ENCODE measurements at places on chromosomes 11 and 22.

DNA sequence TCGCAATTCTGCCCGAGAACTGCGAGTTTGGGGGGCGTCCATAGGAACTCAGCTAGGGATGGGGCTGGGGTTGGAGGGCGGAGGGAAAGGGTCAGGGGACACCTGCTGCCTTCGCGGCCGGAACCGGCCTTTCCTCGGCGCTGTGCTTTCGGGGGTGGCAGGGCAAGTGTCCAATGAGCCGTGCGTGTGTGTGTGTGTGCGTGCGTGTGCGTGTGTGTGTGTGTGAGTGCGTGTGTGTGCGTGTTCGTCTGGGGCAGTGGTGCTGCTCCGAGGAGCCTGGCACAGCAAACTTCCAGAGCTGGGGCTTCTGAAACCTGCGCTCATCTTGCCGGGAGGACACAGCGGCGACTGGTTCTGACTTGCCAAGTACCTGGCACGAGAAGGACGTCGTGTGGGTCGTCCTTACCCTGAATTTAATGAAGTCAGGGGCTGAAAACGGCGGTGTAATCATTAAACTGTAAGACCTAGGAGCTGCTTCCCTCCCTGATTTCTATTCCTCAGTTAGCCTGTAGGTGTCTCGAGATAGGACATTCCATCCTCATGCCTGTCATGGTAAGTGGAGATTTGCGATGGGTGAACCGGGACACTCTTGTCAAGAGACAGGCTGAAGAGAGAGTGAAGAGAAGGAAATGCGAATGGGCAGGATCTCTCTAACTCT is 27.0 kb upstream of the AMOTL1 start:
- DNase-seq, result peak; percentile 5

DNA sequence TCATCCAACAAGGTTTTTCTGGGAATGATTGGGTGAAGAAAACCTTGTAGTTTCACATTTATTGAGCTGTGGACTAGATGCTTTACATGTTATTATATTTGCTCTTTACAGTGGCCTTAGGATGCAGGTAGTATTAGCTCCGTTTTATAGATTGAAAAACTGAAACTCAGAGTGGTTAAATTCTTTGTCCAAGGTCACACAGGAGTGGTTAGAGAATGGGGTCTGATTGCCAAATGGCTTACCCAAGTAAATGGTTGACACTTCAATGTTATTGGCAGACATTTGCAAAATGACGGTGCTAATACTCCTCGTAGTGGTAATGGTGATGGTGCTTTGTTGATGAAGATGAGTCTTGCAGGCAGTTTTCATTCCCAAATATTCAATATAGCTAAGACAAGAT is 2.2 kb downstream of the GTPBP1 start:
- no peak for DNase-seq

- DNase-seq, result no peak
Observed at GRCh38 chr22:19120829-19121630, 1.2 kb downstream of the DGCR2 start.

DNA sequence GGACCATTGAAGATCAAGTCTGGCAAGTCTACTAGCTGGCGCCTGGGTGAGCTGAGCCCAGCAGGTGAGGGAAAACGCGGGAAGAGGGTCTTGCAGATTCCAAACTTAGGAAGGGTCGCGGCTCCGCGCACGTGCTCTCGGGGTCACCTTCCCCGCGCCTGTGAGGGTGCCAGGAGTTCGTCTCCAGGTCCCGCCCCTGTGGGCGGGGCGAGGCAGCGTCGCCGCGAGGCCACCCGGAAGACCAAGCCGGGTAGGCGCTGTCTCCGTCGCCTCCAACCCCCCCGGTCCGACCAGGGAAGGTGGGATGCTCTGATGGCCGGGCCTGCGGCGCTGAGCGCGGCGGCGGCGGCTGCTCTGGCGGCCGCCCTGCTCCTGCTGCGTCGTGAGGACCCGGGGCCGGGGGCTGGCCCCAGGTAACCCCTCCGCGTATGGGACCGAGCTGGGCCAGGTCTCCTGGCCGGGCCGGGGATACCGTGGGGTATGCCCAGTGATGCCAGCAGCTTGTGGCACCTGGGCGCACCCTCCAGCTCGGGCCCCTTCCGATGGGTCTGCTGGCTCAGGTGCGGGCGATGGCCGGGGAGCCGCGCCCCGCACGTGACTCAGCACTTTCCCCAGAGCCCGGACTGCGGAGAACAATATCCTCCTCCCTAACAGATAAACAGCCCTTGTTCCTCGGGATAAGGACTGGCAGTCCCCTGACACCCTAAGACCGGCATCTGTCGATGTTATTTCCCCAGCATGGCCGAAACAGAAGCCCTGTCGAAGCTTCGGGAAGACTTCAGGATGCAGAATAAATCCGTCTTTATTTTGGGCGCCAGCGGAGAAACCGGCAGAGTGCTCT is at the start of gene HTATIP2:
HTATIP2 (plus strand) TSS at position 215 of the 841 bp plus-strand sequence; CDS start at position 739, 524 bp downstream.
- DNase-seq, result peak; percentile 70

GRCh38 chr11:2742201-2742600 is 42.4 kb upstream of the KCNQ1OT1 start:
- no peak for DNase-seq

DNA sequence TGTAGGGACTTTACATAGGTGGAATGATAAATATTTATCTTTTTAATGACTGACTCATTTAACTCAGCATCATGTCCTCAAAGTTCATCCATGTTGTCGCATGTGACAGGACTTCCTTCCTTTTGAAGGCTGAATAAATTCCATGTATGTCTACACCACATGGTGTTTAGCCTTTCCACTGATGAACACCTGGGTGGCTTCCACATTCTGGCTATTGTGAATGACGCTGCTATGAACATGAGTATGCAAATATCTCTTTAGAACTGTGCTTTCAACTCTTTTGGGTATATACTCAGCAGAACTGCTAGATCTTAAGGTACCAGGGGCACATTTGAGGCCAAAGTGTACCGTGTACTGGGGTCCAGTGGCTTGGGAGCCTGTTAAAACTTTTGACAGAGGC is 24.1 kb downstream of the LARGE1 start:
- no peak for DNase-seq

DNA sequence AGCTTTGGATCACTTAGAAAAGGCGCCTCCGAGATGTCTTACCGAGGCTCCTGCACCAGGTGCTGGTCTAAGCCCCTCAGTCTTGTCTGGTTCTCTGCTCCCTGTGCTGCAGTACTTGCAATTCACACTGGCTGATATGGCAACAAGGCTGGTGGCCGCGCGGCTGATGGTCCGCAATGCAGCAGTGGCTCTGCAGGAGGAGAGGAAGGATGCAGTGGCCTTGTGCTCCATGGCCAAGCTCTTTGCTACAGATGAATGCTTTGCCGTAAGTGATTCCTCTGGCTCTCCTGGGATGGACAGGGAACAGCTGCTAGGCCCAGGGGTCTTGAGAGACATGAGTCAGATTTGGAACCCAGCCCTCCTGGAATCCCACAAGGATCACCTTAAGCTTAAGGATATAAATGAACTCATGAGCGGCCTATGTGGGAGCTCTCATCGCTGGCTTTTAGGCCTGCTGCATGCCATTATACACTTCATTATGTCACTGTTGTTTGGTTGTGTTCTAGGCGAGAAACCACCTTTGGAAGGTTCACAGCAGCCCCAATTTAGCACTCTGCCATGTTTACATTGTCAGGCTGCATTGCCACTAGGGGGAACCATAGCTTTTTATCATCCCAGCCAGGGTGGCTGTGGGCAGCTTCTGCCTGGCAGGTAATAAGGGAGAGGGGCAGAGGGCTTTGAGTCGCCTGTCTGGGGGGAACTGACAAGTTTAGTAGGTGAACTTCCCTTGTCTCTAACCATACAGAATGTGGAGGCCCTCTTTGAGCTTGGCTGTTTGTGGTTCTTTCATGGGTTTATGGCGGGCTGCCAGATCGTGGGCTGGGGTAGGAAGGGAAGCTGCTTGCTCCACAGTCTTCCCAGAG is 8.5 kb downstream of the ACAD8 start:
- DNase-seq, result peak; percentile 29

DNA sequence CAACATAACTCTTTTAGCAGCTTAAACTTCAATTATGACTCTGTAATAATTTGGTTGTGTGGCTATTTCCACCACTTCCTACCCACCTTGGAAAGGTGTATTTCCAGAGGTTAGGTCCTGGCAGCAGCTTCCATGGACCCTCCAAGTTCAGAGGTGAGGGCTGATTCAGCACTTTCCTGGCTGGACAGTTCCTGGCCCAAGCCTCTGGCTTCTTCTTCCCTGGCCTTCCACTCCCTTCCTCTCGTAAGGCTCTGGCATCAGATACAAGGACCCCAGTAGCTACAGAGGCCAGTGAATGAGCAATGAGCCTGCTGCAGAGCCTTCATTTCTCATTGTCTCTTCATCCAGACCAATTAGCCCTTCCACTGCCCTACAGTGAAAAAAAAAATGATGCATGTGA is 98.1 kb upstream of the KIRREL3 start:
- no peak for DNase-seq

DNA sequence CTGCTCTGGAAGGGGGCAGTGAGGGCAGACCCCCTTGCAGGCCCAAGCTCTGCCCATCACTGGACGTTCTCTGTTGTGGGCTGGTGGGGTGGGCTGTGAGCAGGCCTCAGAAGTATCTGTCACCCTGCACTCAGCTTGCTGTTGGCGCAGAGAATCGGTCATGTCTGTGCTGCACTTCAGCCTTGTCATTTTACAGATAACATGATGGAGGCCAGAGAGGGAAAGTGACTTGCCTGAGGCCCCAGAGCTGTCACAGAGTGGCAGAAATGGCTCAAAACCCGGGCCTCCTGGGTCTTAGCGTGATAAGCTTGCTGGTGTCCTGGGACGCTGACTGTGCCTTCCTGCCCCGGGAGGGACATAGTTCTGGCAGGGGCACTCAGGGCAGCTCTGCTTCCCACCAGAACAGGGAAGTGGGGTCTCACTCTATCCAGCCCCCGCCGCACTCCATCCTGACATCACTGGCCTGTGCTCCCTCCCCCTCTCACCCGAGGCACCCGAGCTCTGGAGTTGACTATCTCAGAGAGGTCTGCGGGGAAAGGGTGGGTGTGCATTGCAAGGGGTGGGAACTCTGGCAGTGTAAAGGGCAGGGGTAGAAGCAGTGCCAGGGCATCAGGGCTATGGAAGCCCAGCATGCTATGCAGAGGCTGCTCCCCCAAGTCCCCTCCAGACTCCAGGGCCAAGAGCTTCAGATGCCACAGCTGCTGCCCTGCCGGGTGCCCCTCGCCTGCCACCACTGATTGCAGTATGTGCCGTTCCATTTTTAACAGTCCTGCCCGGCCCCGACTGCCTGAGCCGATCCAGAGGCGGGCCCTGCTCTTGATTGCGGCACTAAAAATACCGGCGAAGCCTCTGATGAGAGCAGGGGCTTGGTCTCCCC is 50.4 kb upstream of the NECTIN1 start:
- DNase-seq, result no peak

DNA sequence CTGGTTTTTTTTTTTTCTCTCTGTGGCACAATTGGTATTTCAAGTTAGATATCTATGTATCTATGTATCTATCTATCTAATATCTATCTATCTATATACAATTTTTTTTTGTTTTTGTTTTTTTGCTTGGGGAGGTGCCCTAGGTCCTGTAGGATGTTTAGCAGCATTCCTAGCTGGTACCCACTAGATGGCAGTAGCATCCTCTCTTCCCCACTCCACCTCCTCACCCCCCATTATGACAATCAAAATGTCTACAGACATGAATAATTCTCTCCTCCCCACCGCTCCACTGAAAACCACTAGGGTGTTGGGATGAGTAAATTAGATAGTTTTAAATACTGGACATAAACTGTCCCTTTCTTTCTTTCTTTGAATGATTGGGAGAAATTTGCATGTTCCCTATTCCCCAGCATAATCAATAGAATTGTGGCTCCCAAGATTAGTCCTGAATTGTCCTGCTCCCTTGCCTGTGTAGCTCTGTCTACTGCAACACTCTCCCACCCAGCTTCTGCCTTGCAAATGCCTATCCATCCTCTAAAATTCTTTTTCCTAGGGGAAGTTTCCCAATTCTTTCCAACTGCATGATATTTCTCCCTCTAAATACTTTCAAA is 1152.4 kb downstream of the LRRC4C start:
- DNase-seq, result no peak

DNA sequence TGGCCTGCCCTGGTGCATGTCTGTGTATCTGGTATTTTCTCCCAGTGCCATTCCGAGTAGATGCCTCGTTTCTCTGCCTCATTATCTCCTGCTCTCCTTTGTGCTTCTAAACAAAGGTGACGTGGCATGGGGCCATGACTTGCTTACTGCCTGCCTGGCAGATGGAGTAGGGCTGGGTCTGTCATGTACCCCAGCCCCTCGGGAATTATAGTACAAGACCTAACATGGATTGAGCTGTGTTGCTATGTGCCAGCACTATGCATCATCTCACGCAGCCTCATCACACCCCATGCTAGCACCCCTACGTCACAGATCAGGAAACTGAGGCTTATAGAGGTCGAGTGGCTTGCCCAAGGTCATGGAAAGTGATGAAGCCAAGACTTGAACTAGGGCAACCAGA is 88.1 kb downstream of the GALNT18 start:
- DNase-seq, result no peak

DNA sequence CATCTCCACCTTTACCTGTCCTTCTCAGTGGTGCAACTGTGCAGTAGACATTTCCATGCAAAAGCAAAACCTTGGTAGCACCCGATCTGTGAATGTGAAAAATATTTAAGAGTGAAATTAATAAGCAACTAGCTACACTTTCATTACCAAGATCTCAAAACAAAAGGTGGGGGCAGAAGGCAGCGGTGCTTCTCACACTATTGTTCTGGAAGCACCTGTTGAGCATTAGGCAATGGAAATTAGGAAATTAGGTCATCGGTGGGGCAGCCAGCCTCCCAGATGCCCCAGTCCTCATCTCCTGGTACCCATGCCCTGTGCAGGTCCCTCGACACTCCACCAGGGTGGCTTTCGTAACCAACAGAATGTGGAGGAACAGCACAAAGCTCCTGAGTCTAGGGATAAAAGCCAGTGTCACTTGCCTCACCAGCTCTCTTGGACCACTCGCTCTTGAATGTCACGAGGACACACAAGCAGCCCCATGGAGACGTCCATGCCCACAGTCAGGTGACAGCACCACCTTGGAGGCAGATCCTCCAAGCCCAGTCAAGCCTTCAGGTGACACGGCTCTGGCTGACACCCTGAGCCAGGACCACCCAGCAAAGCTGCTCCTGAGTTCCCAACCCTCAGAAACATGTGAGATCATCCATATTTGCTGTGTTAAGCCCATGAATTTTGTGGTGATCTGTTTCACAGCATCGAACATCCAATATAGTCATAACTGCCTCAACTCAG is 3.3 kb downstream of the LTO1 start:
- no peak for DNase-seq

DNA sequence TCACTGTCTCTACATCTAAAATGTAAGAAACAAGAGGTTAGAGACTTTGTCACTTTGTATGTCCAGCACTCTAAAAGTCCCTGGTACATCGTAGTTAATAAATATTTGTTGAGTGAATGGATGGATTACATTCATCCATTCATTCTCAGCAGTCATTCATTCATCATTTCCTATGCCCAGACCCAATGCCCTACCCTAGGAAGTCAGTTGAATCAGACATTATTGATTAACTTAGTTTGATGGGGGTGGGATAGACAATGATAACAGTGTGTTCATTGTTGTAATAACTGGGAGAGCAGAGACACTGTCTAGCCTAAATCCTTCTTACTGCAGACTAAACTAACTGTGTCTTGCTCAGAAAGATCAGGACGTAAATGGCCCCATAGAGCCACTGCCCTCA is 1.2 kb upstream of the CENPM start:
- DNase-seq, result no peak

- peak; percentile 51 for DNase-seq
Observed at GRCh38 chr22:20750461-20751184, 23.3 kb upstream of the SERPIND1 start.

All from stimulated activated naive CD8-positive, alpha-beta T cell treated with anti-CD3 and anti-CD28 coated beads, Interleukin-15, amount 100 ng/mL, for 72 hours (primary cell).